Activated naive CD4-positive, alpha-beta T cell treated with anti-CD3 and anti-CD28 coated beads, Interleukin-2, amount 50 U/mL, for 16 hours (primary cell): ENCODE measurements at places on chromosomes 16 and 17.

DNA sequence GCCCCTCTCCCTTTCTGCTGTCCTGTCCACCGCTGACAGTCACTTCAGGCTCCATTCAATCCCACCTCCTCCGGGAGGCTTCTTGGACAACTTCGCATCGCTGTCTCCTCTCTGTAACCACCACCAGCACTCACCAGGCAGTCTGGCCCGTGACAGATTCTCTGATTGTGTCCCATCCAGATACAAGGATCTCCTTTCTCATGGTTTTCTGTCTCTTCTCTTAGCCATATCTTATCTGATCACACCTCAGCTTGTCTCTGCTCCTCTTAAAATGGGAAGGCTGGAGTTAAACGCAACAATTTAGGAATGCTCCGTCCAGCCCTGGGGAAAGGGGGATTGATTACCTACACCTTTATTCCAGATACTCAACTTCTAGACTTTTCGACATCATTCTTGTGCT, 56.9 kb upstream of the ARHGAP44 start:
- no peak for DNase-seq

DNA sequence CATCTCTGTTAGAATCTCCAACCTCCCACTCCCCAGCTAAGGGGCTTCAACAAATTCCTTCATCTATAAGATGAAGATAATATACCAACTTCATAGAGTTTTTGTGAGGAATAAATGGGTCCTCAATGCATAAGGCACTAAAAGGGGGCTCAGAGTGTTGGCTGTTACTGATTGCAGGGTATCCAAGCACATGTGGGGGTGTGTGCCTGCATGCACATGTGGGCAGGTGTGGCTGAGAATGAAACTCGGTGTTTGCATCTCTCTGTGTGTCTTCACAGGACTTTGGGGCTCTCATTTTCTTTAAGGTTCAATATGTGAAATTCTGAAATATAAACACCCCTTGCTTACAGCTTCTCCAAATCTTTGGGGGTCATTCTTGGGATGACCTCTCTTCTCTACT, 4.1 kb upstream of the PPP1R9B start:
- DNase-seq: no peak

DNA sequence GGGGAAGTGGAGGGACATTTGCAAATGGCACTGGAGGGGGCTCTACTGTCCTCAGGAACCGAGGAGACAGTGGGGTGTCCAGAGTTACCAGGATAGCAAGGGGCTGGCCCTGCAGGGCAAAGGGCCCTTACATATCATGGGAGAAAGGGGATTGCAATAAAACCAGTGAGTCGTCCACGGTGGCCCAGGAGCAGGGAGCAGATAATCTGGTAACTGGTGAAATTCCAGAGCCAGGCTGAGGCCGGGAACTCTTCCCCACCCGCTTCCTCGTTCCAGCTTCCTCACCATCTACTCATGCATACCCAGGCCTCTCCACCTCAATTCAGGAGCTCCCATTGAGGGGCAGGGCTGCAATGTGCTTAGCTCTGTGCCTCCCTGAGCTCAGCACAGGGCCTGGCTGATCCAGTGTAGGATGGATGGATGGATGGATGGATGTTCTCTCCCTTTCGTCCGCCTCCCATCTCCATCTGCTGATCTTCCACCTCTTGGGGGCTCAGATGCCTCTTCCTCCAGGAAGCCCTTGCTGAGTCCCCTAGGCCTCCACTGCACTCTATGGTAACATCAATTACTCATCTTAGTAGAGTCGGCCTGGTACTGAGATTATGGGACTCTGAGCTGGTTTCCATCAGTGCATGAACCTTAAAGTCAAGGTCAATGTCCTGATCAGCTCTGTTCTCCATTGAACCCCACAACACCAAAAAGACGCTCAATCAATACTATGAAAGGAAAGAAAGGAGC, 41.2 kb upstream of the NDRG4 start:
- DNase-seq: no peak

- no peak for DNase-seq
Measured at GRCh38 chr17:69609473-69610305, 195.2 kb downstream of the MAP2K6 start.

DNA sequence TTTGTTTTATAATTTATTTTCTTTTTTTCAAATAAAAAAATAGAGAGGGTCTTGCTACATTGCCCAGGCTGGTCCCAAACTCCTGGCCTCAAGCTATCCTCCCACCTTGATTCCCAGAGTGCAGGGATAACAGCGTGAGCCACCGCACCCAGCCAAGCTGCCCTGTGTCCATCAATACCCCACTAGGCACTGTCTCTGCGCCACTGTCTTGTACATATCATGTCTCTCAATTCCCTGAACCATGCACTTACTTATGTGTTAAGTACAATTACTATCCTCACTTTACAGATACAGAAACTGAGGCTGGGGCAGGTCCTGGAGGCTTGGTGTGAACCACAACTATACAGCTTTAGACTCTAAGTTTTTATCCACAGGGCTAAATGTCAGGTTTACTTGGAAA, 11.7 kb downstream of the NSMCE1 start:
- DNase-seq: no peak

GRCh38 chr16:3389663-3390338, 11.0 kb downstream of the ZSCAN32 start:
- DNase-seq: no peak

DNA sequence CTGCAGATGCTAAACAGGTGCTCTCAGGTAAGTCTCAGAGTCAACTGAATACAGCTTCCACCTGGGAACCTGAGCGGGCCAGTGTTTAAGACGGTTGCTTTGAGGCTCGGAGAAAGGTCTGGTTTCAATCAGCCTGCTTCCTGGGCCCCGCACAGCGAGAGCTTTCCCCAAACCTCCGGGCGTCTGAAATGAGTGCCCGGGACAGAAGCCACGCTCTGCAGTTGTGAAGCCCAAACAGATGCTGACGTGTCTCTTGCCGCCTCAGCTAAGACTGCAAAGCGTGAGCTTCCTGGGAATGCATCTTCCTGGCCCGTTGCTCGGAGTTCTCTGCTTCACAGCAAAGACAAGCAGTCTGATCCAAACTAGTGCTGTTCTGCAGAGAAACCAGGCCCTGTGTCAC, 36.7 kb downstream of the PLXDC1 start:
- no peak for DNase-seq

DNA sequence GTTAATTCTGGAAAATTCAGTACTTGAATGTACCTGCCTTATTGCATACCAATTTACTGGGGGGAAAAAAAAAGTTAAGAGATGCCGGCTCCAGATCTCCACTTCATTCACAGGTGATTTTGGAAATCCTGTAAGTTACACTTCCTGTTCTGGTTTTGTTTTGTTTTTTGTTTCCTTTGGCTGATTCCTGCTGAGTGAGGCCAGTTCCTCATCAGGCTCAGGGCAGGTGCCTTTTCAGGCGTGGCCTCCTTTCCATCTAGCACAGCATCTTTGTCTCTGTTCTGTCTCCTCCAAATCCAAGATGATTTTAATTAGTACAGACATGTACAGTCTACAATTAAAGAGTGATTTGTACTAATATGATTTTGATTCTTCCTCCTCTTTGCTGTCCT, 19.2 kb downstream of the CYB561 start:
- no peak for DNase-seq

DNA sequence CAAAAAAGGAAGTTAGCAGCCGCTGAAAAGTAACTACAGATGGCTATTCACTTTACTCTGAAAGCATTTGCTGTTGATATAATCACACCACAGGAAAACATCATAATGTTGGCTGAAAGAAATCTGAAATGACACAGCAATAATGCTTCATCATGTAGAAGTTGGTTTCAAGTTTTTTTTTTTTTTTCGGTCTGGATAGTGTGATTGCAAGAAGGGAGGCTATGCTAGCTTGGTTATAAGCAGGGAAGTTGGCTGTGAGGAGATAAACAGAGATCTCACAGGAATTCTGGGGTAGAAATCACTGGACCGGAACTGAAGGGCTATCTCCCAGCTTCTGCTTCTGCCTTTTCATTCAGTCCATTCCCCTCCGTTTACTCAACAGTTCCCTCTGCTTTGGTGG, 57.9 kb downstream of the MYO1D start:
- no peak for DNase-seq

DNA sequence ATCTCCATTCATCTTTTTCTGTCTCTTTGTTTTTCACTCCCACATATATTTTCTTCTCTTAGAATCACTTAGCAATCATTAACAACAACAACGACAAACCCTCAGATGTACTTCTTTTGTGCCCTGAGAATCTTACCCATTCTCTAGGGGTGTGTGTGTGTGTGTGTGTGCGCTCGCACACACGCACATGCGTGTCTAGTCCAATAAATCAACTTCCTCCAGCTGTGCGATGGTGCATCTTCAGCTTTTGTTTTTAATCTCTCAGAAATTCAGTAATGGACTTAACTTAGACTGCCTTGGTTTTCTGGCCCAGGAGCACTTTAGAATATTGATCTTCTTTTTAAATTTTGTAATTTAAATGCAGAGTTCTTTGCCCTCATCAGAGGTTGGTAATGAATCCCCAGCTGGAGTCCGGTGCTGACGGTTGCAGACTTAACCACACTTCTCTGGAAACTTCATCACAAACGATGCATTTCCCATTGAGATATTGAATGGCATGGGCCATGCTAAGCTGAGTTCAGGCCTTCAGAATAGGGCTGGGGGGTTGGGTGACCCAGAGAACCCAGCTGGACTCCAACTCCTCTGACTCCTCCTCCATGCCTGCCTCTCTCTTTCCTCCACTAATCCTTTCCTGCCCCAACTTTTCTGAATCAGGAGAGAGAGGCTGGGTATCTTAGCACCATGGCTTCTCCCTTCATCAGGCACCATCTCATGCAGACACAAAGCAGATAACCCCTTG, 193.9 kb downstream of the ZNF18 start:
- DNase-seq: no peak

DNA sequence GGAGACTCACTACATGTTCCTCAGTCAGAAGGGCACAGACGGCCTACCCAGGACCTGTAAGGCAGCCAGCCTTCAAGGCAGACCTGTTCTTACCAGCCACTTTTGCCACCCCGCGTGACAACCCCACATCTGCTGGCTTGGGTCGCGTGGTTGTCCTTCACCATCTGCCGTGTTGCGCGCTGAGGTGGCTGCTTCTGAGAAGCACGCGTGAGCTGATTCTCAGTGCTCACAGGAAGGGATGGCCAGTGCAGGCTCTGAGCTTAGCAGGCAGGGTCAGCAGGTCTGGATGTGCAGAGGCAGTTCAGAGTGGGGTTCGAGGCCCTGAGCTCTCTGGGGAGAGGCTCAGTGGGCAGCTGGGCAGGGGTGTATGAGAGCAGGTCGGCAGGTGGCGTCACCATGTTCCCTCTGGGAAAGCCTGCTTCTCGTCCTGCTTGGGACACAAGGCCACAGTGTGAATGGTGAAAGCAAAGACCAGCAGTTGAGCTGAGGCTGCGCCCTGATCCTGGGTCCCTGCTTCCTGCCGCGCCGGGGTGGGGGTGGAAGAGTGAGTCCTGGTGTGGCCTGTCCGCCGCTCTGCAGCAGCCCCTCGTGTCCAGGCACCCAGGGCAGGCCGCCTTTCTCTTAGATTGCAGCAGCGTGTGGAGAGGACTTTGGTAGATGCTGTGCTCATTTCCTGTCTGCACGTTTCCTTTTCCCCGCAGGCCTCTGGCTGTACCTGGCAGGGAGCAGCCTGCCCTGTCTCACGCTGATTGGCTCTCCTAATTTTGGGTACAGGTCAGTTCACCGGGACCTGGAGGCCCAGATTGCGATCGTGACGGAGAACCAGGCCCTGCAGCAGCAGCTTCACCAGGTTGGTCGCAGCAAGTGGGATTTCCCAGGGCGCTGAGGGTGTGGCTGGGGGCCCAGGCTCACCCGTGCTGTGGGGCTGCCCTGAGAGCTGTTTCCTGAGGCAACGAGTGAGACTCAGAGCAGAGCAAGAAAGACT, 36.0 kb downstream of the PGS1 start:
- peak; percentile 62 for DNase-seq

GRCh38 chr16:77960766-77961165, 61.6 kb upstream of the CLEC3A start:
- no peak for DNase-seq

DNA sequence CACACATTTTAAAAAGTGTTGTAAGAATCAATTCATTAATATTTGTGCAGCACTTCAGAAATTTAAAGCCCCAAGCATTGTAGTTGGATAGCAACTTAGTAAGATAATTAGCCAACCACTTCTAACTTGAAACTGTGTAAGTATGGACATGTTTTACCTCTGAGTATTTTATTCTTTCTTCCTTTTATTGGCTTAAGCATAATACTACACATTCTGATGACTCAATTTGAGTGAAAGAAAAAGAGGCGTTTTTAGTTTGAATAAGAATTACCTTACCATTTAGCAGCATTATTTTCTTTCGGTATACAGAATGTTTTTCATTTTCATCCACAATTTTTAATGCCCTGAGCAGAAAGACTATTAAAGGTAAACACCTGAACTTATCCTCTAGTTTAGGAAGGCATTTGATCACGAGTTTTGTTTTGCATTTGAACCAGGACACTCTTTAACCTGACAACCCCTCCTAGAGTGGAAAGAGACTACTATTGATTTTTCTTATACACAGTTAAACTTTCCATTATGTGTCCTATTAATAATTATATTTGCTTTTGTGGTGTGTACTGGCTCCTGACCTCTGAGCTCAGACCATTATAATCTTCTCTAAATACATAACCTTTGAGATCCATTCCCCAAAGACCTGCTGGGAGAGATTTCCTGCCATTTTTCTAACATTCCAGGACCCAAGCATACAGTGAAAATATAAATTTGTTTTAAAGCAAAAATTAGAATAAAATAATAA, 9.2 kb downstream of the NACA2 start:
- no peak for DNase-seq

DNA sequence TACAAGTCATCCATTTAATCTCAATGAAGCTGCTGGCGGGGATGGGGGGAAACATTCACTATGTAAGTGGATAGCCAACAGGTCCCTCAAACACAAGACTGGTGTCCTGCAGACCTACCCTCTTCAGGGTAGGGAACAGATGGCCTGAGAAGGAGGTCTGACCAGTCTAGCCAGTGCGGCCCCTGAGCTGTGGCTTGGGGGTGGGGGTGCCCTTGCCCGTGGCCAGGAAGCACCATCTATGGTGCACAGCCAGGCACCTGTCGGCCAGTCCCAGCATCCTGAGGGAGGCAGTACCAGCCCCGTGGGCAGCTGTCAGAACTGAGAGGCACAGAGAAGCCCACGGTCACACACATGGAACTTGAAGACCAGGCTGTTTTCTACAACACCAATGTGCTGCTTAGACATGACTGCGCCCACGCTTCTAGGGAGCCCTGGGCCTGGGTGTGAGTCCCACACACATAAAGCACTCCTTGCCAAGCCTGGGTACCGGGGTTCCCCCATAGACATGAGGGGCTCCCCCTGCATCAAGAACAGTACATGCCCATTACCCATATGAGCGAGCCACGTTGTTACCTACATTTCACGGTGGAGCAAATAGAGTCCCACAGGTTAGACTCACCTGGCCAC, 40.9 kb downstream of the RMI2 start:
- DNase-seq: no peak

GRCh38 chr16:66146798-66147197, 219.7 kb upstream of the CDH5 start:
- DNase-seq: no peak

GRCh38 chr17:41322094-41322902, 6.8 kb upstream of the KRTAP17-1 start:
- DNase-seq: no peak

- DNase-seq: no peak
Measured at GRCh38 chr16:54542805-54543505, 256.4 kb upstream of the IRX3 start.

GRCh38 chr16:70702624-70703023, 16.8 kb upstream of the MTSS2 start:
- no peak for DNase-seq
